ENCODE measurements at places on chromosomes 5 and 9.

- no peak for DNase-seq
These were observed 60.2 kb downstream of the MELK start for GRCh38 chr9:36632892-36633291.

DNA sequence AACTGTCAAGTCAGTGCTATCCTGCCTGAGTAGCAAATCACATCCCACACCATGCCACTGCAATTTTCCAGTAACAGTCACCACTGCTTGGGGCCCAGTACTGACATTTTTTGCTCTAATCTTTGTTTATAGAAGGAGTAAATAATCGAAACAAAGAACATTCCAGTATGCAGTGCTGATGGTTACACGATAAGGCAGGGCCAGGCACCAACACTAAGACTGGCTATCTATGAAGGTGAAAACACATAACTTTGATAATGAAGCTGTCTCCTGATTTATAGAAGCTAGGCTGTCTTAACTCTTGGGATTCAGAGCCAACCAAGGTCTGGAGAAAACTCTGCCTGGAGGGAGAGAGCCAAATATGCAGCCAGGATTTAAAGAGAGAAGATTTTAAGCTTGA is 365.3 kb downstream of the BNC2 start:
- DNase-seq, result no peak

DNA sequence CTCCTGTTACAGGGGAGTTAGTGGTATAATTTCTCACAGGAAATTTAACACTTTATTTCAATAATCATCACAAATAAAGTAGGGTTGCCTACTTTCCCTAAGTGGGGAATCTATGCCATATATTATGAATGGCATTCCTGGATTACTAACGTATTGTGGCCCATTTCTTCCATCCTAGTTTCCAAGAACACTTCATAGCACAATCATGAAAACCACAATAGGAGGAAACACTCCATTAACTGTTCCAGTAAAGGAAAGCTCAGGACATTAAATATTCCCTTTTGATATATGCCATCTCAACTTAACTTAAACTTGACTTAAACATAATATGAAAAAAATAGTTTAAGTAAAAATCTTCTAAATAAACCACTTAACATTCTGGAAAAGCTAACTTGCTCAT is 2.1 kb downstream of the CPLANE1 start:
- DNase-seq, result no peak

DNA sequence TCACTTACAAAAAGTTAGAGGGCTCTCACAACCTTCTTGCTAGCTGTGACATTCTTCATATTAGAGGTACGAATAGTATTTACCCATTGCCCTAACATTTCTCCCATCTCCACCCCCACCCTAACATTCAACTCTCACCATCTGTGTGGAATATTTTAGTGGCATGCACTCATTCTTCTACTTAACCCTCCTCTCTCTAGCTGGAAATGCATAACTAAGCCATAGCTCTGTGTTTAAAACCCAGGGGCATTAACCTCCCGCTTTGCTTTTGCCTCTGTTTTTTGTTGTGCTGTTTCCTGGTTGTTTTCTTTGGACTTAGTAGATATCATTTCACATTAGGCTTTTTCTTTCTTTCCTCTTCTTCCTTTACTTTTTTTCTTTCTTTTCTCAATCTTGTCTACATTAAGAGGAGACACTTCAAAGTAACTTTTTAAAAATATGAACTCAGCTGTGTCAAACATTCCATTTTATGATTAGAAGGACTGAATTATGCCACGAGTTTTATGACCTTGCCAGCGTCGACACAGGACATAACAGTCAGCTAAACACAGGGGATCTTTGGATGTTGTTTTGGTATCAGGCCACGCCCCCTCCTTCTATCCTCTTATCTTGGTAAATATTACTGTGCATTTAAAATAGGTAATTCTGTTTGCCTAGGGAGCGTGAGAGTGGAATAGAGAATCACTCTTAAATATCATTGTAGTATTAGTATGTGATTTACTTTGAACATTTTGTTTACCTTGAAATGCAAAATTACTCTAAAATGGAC is 236.0 kb downstream of the CD180 start:
- no peak for DNase-seq

DNA sequence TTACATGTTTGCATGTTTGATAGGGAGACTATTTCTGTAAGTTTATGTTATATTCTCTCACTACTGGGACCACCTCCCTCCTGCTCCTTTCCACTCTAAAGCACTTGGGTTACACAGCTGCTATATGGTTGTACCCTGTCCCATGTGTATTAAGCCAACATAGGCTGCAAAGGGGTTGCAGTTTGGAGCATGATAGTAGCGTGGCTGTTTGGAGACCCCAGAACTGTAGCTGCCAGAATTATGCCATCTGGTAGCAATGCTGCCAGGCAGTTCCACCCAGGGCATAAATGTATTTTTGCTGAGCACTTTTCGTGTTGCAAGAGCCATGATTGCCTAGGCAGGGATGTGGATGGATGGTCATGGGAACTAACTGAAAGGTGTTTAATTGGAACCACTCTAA is 81.8 kb downstream of the CNTLN start:
- DNase-seq, result no peak

DNA sequence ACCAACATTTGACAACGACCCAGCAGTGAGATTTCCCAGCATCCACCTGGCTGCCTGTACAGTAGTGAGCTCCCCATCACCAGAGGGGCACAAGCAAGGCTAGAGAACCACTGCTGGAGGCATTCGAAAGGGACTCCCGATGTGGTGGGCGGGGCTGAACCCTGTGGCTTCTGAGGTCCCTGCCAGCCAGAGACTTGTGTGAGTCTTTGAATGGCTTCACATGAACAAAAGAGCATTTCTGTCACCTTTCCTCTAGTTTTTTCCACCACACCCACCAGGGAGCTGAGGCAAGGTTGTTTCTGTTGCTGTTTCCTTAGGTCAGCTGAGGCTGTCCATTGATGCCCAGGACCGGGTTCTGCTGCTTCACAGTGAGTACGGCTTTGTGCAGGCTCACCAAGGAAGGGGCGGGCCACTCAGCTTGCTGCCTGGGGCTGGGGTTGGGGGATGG is 15.7 kb downstream of the RGS3 start:
- no peak for DNase-seq

GRCh38 chr9:39587844-39588499 is 232.5 kb downstream of the SPATA31A1 start:
- no peak for DNase-seq

- no peak for DNase-seq
These were observed 26.7 kb downstream of the NDUFS6 start for GRCh38 chr5:1827886-1828397.
